ENCODE measurements at places on chromosomes 3 and 15. TPM values are rescaled to one million over a fixed set of nuclear protein-coding genes. Genes with fewer than 3 reads are reported as not detected.

Gene PCYT1A
- total RNA-seq: 31.8 TPM

Gene MAP1A
- 3.4 TPM for total RNA-seq

Gene CLDN18
- not detected for total RNA-seq

Gene SEC62
- total RNA-seq: 68.1 TPM

Gene MESD
- total RNA-seq: 30.2 TPM

Gene PIK3R4
- 43.0 TPM for total RNA-seq

Gene PPP2R3A
- total RNA-seq: 14.0 TPM

Gene SENP8
- 3.6 TPM for total RNA-seq

Gene POPDC2
- total RNA-seq: 0.19 TPM

Gene VILL
- 4.1 TPM for total RNA-seq

Gene OXSR1
- total RNA-seq: 47.0 TPM

Gene MUSTN1
- total RNA-seq: 0.84 TPM

Gene CTXN2
- not detected for total RNA-seq

Gene TMC3
- total RNA-seq: not detected

Gene DNAH1
- total RNA-seq: 1.5 TPM

Gene SLC51B
- not detected for total RNA-seq

Gene TM4SF18
- total RNA-seq: 3.3 TPM

Gene EIF2B5
- total RNA-seq: 40.0 TPM

Gene C3orf18
- total RNA-seq: 8.2 TPM

Gene ABHD17C
- 29.8 TPM for total RNA-seq

Gene TP63
- total RNA-seq: not detected

All from H1 (cell line).